PC-3 (cell line): ENCODE measurements at places on chromosomes 6 and 20. TPM values are rescaled to one million over a fixed set of nuclear protein-coding genes. Genes with fewer than 3 reads are reported as not detected.

Gene IYD
- total RNA-seq, result 0.04 TPM in 1 of 2 replicates, not detected in the other

Gene HLA-DQB1
- not detected in 2 replicates for total RNA-seq

DNA sequence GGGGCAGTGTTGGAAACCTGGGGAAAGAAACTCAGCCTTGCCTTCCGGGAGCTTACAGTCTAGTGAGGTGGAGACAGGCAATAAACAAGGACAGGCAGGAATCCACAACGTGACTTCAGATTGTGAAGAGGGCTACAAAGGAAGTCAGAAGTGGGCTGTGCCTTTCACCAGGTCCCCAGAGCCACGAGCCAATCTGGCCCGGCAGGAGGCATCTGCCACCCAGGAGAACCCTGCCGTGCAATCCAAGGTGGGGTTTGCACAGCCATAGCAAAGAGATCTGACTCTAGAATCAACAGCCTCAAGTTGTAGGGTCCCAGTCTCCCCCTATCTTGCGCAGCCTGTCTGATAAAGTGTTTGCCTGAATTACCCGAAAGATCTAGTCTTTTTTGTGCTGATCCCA, 5.5 kb downstream of the SLC32A1 start:
- H3K4me1 ChIP-seq, result peaks cover 4% of the 10 kb centered on the region; the same call in 1 of the 2 replicates
- no peak for DNase-seq
- H3K4me3 ChIP-seq, result no peak overlapping the region
- peaks cover 54% of the 10 kb centered on the region for H3K27me3 ChIP-seq

DNA sequence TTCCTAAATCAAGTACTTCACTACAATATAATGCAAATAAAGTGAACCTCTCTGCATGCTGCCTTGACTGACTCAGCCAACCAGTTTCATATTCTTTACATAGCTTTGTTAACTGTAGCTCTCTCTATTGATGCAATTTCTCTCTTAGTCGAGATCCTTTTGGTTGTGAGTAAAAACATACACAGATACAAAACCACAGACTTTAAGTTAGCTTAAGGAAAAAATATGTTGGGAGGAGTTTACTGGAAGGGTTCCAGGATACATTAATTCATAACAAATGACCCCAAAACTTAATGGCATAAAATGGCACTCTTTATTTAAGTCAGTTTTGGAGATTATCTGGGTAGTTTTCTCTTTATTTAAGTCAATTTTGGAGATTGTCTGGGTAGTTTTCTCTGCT, 15.7 kb downstream of the HTR1E start:
- H3K4me3 ChIP-seq, result no peak overlapping the region
- H3K36me3 ChIP-seq, result no peaks in the 10 kb centered on the region
- DNase-seq, result no peak
- no peak overlapping the region for H3K27ac ChIP-seq

Gene NRN1
- not detected in 2 replicates for total RNA-seq
